Endodermal cell (in vitro differentiated cells): ENCODE measurements at places on chromosomes 11 and 22. TPM values are rescaled to one million over a fixed set of nuclear protein-coding genes. Genes with fewer than 3 reads are reported as not detected.

DNA sequence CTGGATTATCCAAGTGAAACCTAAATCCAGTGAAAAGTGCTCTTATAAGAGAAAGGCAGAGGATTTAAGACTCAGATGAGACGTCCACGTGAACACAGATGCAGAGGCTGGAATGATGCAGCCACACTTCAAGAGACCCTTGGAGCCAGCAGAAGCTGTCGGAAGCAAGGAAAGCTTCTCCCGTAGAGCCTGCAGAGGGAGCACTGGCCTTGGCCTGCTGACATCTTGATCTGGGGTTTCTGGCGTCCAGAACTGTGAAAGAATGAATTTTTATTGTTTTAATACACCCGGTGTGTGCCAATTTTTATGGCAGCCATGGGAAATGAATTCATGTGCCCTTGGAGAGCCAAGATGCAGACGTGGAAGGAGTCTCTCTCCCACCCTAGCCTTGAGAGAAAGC lies 407.0 kb upstream of the B3GAT1 start:
- DNase-seq: peak; percentile 73

DNA sequence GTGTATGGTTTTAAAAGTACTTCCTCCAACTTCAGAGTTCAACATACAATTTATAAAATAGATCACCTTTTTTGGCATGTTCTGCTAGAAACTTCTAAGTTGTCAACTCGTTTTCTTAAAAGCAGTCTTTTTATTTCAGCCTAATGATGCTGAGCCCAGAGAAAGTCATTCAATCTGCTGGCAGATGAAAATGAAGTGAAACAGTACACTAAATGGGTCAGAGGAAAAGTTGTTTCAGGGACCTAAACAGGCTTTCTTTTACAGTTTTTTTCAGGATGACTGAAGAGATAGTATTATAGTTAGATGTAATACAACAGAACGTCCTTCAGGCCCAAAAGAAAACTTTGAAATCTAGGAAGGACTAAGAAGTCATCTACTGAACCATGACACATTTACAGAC lies 842.7 kb upstream of the CCDC90B start:
- DNase-seq: no peak

DNA sequence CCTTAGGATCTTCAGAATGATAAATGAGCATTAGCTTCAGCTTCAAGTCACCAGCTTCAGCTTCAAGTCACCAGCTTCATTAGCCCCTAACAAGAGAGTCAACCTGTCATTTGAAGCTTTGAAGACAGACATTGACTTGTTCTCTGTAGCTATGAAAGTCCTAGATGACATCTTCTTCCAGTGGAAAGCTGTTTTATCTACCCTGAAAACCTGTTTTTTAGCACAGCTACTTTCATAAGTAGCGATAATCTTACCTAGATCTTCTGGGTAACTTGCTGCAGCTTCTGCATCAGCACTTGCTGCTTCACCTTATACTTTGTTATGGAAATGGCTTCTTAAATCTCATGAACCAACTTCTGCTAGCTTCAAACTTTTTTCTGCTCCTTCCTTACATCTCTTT lies 85.7 kb downstream of the PGR start:
- no peak for DNase-seq

- no peak for DNase-seq
These were observed 197.1 kb downstream of the CTTN start for GRCh38 chr11:70595452-70595851.

The PACSIN3 gene
- 54.9 to 73.6 TPM (median 66.6 TPM) in 3 replicates for total RNA-seq

DNA sequence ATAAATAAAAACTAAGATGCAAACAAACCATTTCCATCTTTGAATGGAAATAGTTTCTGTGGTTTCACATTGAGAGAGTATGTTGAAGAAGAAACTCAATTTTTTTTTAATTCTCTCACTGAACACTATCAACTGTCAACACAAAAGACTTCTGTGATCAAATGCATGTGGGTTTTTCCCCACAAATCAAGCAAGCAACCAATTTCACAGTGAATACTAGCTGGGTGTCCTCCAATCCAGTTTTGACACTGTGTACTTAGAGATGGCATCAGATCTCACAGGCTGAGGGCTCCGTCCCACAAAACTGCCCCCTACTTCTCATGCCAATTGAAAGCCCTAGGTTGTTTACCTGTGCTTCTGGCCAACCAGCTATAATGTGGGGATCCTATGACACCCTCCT lies 34.5 kb downstream of the CTSC start:
- DNase-seq: no peak

DNA sequence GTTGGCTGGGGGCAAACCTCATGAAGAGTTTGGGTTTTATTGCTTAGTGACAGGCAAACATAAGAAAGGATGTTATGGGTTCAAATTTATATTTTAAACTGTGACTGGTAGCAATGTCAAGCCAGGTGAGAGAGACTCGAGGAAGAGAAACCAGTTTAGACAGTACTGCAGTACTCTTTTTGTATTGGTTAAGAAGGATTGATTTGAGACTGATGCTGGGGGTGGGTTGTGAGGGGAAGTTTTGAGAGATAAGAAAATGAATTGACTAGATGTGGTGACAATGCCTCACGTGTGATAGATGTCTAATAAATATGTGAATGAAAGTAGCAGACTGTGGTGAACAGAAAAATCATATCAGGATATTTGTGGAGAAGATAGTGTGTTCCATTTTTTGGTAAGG lies 142.4 kb downstream of the DDX10 start:
- DNase-seq: no peak

The SLC22A8 gene
- 0.22 TPM in 1 of 3 replicates, not detected in the others for total RNA-seq

DNA sequence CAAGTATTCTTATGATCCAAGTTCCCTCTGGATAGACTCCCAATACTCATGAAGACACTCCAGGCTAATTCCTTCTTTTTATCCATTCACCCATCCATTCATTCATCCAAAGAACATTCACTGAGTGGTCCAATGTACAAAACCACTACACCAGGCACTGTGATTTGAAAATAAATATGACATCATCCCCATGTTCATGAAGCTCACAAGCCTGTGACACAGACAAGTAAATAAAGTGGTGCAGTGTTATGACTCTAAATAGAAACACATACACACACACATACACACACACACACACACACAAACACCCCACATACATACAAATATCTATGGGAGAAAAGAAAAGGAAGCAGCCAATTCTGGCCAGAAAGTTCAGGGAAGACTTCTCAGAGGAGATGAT lies 35.5 kb downstream of the MTMR2 start:
- DNase-seq: no peak

DNA sequence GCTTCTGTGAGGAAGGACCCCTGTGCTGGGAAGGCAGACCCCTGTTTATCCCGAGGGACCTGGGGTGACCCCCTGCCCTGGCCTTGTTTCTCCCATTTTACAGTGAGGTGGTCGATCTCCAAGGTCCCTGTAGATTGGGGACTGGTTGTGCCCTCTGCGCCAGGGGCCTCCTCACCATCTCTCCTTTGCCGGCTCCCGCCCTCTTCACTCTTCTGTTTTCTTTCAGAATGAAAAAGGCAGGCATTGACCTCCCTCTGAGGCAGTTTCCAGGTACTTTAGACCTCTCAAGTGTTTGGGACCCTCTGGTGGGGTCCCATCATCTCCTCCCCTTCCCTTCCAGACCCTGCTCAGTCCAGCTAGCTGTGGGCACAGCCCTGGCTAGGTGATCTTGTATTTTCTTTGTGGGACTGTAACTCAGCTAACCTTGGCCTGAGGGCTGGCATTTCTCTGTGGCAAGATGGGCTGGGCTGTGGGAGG lies 1.5 kb downstream of the SERPINH1 start:
- no peak for DNase-seq

GRCh38 chr22:43910178-43910695 lies 13.4 kb upstream of the PNPLA3 start:
- no peak for DNase-seq

DNA sequence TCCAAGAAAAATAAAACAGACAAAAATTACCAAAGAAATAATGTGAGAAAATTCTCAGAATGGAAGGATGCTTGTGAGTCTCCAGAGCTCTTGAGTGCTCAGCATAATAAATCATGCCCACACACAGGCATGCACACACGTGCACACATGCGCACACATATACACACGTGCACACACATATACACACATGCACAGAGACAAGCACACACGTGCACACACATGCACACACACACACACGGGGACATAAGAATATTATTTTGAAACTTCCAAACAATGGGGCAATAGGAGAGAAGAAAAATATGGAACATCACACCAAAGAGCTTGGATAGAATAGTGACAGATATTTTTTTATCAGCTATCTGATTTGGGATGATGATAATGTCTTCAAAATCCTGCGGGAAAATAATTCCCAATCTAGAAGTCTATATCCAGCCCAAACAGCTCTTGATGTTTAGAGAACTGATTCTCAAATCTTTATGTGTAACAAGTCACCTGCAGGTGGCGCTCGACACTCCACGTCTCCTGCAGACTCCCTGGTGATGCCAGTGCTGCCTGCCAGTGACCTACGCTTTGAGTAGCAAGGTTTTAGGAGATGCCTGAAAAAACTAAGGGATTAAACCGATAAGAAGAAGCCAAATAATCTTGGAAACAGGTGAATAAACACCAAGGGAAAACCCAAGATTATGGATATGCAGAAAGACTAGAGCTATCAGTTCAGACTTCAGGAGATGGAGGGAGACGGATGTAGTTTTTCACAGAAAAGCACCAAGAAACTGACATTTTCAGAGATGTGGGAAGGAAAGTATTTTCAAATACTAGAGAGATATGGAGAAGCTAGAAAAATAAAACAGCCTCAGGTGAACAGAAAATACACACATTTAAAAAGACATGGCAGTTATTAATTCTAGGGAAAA lies 743.6 kb downstream of the ETS1 start:
- DNase-seq: peak; percentile 95

The JRKL gene
- 6.1 to 8.4 TPM (median 8.1 TPM) in 3 replicates for total RNA-seq

DNA sequence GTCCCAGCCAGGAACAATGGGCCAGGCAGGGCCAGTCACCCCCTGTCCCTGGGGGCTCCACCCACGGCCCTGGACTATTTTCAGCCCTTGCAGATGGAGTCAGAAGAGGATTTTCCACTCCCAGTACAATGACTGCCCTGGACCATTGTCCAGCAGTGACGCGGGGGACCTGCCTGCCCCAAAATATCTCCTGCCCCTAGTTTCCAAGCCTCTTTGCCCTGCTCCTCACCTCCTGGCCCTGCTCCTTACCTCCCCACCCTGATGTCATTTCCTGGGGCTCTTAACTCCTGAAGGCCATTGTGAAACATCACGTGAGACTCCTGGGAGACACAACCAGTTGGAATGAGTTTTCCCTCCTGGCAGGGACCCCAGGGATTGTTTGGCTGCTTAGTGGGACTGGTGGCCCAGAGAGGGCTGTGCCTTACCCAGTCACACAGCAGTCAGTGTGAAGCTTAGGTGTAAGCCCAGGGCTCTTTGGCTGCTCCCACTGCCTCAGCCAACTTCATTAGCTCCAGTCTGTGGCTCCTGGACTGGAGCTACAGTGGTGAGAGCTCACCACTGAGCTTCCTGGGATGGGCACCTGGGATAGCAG lies 22.2 kb downstream of the P2RY2 start:
- DNase-seq: peak; percentile 71

The FAM180B gene
- not detected in 3 replicates for total RNA-seq

The OR5B21 gene
- total RNA-seq: not detected in 3 replicates

- no peak for DNase-seq
These were observed 59.7 kb downstream of the MYH9 start for GRCh38 chr22:36327922-36328551.

The GP1BB gene
- total RNA-seq: 0.62 to 5.6 TPM in 2 of 3 replicates, not detected in the other

GRCh38 chr22:27518531-27519340 lies 282.8 kb downstream of the MN1 start:
- no peak for DNase-seq

DNA sequence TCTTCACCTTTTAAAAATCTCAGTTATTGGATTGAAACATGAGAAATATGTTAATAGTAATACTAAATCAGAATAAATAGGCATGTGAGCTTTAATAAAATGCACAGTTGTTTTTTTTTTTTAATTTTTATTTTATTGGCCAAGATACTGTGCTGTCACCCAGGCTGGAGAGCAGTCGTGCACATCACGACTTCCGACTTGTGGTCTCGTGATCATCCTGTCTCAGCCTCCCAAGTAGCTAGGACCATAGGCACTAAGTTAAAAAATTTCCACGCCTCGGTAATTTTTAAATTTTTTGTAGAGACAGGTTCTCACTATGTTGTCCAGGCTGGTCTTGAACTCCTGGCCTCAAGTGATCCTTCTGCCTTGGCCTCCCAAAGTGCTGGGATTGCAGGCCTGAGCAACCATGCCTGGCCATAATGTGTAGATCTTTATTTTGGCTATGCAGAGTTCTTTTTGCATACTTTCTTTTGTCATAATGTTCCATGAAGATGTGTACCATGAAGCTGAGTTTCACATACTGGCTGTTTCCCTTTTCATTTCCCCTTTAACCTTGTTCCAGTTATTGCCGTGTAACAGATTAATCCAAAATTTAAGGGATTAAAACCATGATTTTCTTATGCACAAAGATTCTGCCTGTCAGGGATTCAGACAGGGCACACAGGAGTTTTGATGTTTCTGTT lies 16.0 kb downstream of the CAPRIN1 start:
- no peak for DNase-seq

DNA sequence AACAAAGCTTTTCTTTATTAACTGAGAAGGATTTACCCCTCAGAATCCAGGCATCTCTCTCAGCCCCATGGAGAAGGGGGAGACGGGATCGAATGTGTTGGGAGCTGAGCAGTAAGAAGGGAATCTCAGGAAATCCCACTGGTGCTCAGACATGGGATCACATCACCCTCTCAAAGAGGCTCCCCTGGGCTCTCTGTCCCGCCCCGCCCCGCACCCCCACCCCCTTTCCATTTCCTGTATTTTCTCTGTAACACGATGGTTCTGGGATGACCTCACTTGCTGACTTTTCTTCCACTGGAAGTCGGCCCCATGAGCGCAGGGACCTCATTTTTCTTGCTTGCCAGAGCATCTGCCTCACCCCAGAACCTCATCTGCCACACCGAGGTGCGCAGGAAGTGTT lies 100.0 kb downstream of the RPS6KA4 start:
- DNase-seq: no peak

GRCh38 chr11:104979839-104980238 lies 11.5 kb upstream of the CASP4 start:
- no peak for DNase-seq

DNA sequence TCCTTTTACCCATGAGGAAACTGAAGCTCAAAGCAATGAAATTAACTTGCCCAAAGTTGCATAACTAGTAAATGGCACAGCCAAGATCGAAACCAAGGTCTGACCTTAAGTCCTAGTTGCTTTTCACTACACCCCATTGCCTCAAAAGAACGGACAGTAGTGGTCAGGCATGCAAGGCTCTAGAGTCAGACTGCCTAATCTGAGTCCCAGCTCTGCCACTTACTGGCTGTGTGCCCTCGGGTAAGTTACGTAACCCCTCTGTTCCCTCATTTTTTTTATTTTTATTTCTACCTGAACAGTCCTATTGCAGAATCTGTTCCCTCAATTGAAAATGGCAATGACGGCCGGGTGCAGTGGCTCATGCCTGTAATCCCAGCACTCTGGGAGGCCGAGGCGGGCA lies 9.6 kb downstream of the CYB561A3 start:
- no peak for DNase-seq

The CEP126 gene
- 3.2 to 3.7 TPM (median 3.3 TPM) in 3 replicates for total RNA-seq

- no peak for DNase-seq
These were observed 74.4 kb downstream of the MS4A13 start for GRCh38 chr11:60589611-60590010.

GRCh38 chr11:79419120-79419519 lies 21.7 kb downstream of the TENM4 start:
- peak; percentile 66 for DNase-seq
